ENCODE measurements at places on chromosomes 11 and 22. TPM values are rescaled to one million over a fixed set of nuclear protein-coding genes. Genes with fewer than 3 reads are reported as not detected.

DNA sequence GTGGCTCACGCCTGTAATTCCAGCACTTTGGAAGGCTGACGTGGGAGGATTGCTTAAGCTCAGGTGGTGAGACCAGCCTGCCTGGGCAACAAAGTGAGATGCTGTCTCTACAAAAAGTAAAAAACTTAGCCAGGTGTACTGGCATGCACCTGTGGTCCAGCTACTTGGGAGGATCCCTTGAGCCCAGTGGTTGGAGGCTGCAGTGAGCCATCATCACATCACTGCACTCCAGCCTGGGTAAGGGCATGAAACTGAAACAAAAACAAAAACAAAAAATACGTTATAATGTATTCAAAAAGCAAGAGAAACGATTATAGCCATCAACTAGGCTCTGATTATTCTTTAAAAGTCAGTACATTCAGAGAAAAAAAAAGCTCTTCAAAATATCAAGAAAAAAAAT lies 62.5 kb downstream of the TCF20 start:
- no peaks in the 10 kb centered on the region for H3K27me3 ChIP-seq
- H3K27ac ChIP-seq, result no peak overlapping the region
- DNase-seq, result no peak
- H3K4me3 ChIP-seq, result no peak overlapping the region

The COMMD9 gene
- 56.5 TPM for total RNA-seq

- no peak overlapping the region for H3K27ac ChIP-seq
- H3K36me3 ChIP-seq, result no peaks in the 10 kb centered on the region
- no peaks in the 10 kb centered on the region for H3K27me3 ChIP-seq
- no peak for DNase-seq
- no peak overlapping the region for H3K4me3 ChIP-seq
Measured at GRCh38 chr11:92050305-92050704, 174.3 kb upstream of the FAT3 start.

DNA sequence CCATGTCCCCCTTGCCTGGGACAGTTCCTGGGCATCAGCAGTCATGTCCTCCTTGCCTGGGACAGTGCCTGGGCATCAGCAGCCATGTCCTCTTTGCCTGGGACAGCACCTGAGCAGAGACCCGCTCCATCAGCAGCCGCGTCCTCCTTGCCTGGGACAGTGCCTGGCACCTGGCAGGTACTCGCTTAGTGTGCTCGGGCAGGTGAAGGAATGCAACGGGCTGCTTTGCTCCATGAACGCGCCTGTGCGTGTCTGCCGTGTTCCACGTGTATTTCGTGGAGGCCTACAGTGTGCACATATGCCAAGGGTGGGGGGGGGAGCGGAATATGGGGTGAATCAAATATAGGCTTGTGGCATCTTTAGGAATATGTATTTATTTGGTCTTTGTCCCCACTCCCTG lies 1490.7 kb downstream of the TBC1D22A start:
- DNase-seq, result no peak
- H3K4me3 ChIP-seq, result no peak overlapping the region
- peaks cover 79% of the 10 kb centered on the region for H3K27me3 ChIP-seq

DNA sequence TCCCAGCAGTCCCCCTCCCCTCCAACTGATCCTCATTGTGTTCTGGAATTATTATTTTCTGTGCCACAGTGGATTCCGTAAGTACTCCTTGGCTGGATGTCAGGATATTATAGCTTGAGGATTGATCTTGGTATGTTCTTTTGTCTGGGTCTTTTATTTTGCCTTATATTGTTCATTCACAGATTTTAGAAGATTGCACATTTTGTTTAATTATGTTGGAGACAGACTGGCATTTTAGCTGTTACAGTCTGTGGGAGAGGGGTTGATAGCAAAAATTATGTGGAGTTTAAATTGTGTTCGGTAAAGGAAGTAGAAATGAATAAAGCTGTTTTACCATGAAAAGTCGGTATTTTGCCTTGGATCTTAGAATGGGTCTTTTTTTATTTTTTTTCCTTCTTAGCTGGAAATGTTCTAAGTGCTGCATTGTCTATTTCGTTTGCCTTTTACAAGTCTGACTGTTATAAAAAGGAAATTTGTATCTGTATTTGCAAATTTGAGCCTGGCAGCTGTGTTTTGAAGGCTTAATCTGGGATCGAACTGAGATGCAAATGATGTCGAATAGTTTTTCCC lies 141.9 kb upstream of the TTC12 start:
- H3K27me3 ChIP-seq, result no peaks in the 10 kb centered on the region
- H3K36me3 ChIP-seq, result no peaks in the 10 kb centered on the region
- no peak overlapping the region for H3K4me3 ChIP-seq
- DNase-seq, result no peak

The PATE4 gene
- total RNA-seq, result not detected

DNA sequence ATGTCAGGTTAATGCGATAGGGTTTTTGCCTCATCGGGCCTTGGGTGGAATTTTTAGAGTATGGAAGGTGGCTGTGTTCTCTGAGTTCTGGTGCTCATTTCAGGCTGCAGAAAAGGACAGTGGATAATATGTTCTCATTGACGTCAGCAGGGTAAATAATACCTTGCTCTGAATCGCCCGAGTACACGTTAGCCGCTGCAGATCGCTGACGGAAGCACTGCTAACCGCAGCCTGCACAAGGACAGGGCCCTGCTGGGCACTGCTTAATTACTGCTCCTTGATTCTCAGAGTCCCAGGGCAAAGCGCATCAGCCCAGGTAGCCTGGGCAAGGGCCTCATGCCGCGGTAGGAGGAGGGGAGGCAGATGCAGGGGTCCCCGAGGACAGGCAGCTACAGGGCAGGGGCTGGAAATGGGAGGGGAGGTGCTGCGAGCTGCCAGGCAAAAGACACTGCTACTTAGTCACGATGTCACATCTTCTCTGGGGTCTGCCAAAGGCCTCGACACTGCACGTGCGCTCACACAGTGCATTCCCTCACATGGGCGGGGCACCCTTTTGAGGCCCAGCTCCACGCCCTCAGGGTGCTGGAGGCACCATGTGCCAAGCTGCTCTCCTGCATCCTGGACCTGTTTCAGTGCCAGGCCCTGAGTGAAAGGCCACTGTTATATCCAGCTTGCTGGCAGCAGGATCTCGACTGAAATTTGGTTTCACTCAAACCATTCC lies 35.2 kb downstream of the PPP2R1B start:
- no peak overlapping the region for H3K27ac ChIP-seq
- no peak overlapping the region for H3K4me3 ChIP-seq
- peaks cover 19% of the 10 kb centered on the region for H3K4me1 ChIP-seq
- H3K27me3 ChIP-seq, result no peaks in the 10 kb centered on the region

- no peaks in the 10 kb centered on the region for H3K4me1 ChIP-seq
- no peaks in the 10 kb centered on the region for H3K27me3 ChIP-seq
- DNase-seq, result no peak
Measured at GRCh38 chr22:37209140-37209845, 3.0 kb downstream of the SSTR3 start.

GRCh38 chr22:47439643-47440265 lies 677.3 kb downstream of the TBC1D22A start:
- no peak overlapping the region for H3K4me3 ChIP-seq
- H3K36me3 ChIP-seq, result no peaks in the 10 kb centered on the region
- H3K27me3 ChIP-seq, result peaks cover 83% of the 10 kb centered on the region
- no peaks in the 10 kb centered on the region for H3K4me1 ChIP-seq
- no peak for DNase-seq

GRCh38 chr11:78809931-78810541 lies 235.4 kb upstream of the NARS2 start:
- no peak overlapping the region for H3K4me3 ChIP-seq
- H3K27me3 ChIP-seq, result peaks cover 48% of the 10 kb centered on the region
- H3K36me3 ChIP-seq, result no peaks in the 10 kb centered on the region
- no peak for DNase-seq

DNA sequence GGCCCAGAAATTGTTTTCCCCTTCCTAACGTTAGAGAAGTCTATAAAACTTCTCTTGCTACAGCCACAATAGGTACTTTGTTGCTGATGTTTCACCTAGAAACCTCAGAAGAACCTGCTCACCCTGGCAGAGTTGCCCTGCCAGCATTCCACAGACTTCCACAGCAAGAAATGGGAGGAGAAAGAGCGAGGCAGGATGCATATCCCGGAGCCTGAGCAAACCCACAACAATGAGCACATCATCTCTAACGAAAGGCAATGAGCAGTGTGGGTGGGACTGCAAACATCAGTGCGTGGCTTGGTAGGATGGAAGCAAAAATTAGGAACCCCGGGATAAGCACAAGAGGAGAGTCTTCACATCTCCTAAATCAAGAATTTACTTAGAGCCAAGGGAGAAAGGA lies 892.3 kb downstream of the OPCML start:
- no peaks in the 10 kb centered on the region for H3K4me1 ChIP-seq
- no peak overlapping the region for H3K27ac ChIP-seq
- peaks cover 6% of the 10 kb centered on the region for H3K27me3 ChIP-seq
- no peak for DNase-seq
- H3K4me3 ChIP-seq, result no peak overlapping the region

The EXPH5 gene
- 36.3 TPM for total RNA-seq

The RFPL2 gene
- not detected for total RNA-seq

The CBY1 gene
- total RNA-seq, result 61.8 TPM

GRCh38 chr11:132999516-132999915 lies 532.8 kb downstream of the OPCML start:
- no peak for DNase-seq
- no peaks in the 10 kb centered on the region for H3K4me1 ChIP-seq
- H3K4me3 ChIP-seq, result no peak overlapping the region
- peaks cover 14% of the 10 kb centered on the region for H3K27me3 ChIP-seq
- no peaks in the 10 kb centered on the region for H3K36me3 ChIP-seq

DNA sequence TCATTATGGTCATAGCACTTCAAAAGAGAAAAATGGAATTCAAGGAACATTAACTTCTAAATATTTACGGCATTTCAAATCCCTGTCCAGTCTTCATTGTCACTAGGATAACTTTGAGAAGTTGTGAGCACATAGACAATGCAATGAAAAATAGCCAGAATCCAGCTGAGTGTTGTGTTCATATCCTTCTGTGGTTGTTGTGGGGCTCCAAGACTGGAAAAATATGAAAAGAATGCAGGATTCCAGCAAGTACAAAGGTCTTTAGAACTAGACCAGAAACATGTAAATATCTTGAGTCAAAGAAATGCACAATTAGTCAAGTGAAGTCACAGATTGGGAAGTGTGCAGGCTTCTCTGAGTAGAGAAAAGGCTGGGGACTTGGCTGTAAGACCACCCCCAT lies 68.7 kb downstream of the WT1 start:
- H3K4me1 ChIP-seq, result no peaks in the 10 kb centered on the region
- no peaks in the 10 kb centered on the region for H3K36me3 ChIP-seq
- no peak for DNase-seq
- no peak overlapping the region for H3K27ac ChIP-seq

DNA sequence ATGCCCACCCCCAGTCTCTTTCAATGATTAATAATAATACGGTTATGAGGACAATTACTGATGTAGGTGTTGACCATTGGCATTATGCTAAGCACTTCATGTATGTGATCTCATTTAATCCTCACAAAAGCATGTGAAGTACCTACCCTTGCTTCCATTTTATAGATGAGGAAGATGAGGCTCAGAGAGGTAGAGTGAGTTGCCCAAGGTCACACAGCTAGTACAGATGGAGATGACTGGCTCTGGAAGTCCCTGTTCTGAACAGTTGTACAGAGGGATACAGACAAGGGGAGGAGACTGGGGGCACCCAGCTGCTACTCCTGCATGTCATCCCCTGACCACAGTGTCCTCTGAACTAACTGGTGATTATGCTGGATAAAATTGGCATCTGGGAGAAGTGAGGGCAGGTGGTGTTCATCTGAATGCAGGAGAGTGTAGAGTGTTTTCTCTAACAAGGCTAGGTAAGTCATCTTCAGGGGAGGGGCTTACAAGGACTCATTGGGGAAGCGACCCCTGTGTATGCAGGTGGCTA lies 43.2 kb downstream of the KIAA1671 start:
- no peak for DNase-seq
- H3K27ac ChIP-seq, result no peak overlapping the region
- no peaks in the 10 kb centered on the region for H3K36me3 ChIP-seq
- H3K4me1 ChIP-seq, result peaks cover 67% of the 10 kb centered on the region

DNA sequence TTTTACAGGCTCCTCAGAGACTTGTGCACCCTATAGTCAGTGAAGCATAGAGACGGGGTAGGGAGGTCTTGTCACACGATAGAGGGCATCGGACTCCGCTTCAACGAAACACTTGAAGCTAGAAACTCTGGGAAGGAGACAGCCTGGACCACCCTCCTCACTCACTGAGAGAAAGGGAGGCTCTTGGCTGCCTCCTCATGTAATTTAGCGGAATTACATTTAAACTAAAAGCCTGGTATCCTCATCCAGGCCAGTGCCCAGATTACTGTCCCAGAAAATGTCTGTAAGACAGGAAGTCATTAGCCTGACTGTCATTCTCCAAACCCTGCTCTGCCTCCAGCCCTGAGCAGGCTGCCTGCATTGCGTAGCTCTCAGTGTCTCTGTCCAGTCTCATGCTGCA lies 36.0 kb downstream of the TTLL1 start:
- H3K4me1 ChIP-seq, result no peaks in the 10 kb centered on the region
- no peaks in the 10 kb centered on the region for H3K36me3 ChIP-seq
- H3K27me3 ChIP-seq, result no peaks in the 10 kb centered on the region
- H3K4me3 ChIP-seq, result no peak overlapping the region
- no peak for DNase-seq

DNA sequence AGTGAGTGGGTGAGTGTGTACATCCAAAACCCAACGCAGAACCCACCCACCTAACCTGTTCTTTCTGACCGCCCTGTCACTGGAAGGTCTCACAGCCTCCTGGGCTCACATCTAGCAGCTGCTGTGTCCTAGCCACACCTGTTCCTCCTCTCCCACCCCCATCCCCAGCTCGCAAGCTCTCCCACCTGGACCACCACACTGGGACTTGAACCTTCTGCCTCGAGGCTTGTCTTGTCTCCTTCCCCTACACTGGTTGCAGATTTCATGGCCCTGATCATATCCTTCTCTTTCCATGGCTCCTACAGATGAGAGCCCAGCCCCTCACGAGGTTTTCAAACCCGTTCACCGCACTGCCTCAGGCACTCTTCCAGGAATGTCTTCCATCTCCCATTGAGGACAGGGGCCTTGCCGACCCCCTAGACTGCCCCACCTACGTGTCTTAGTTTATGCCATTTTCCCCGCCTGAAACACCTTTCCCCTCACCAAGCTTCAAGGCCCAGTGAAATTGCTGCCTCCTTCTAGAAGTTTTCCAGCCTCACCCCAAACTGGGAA lies 6.7 kb downstream of the IFITM10 start:
- H3K4me1 ChIP-seq, result no peaks in the 10 kb centered on the region
- no peaks in the 10 kb centered on the region for H3K27me3 ChIP-seq
- no peaks in the 10 kb centered on the region for H3K36me3 ChIP-seq
- no peak overlapping the region for H3K4me3 ChIP-seq

GRCh38 chr11:12800871-12801270 lies 126.7 kb downstream of the TEAD1 start:
- no peaks in the 10 kb centered on the region for H3K27me3 ChIP-seq
- peak overlapping the region; percentile 26 for H3K4me3 ChIP-seq
- peak overlapping the region; percentile 88 for H3K27ac ChIP-seq

GRCh38 chr11:65132238-65132987 lies 1.9 kb downstream of the SYVN1 start:
- H3K27me3 ChIP-seq, result no peaks in the 10 kb centered on the region
- peaks cover 43% of the 10 kb centered on the region for H3K36me3 ChIP-seq
- peak overlapping the region; percentile 92 for H3K4me3 ChIP-seq
- H3K4me1 ChIP-seq, result peaks cover 19% of the 10 kb centered on the region

GRCh38 chr22:47000888-47001287 lies 238.4 kb downstream of the TBC1D22A start:
- no peaks in the 10 kb centered on the region for H3K4me1 ChIP-seq
- H3K36me3 ChIP-seq, result no peaks in the 10 kb centered on the region
- H3K27me3 ChIP-seq, result no peaks in the 10 kb centered on the region
- H3K4me3 ChIP-seq, result no peak overlapping the region

- no peaks in the 10 kb centered on the region for H3K27me3 ChIP-seq
- H3K36me3 ChIP-seq, result no peaks in the 10 kb centered on the region
- no peak overlapping the region for H3K4me3 ChIP-seq
- DNase-seq, result no peak
- no peaks in the 10 kb centered on the region for H3K4me1 ChIP-seq
- H3K27ac ChIP-seq, result no peak overlapping the region
Measured at GRCh38 chr11:80155412-80156017, 714.7 kb upstream of the TENM4 start.

Measured in PC-9 (cell line).